GM12878 (cell line): ENCODE measurements at places on chromosomes 7 and 10. TPM values are rescaled to one million over a fixed set of nuclear protein-coding genes. Genes with fewer than 3 reads are reported as not detected.
A peak's percentile ranks its signal among the peaks of the same experiment; 100 is the strongest.

DNA sequence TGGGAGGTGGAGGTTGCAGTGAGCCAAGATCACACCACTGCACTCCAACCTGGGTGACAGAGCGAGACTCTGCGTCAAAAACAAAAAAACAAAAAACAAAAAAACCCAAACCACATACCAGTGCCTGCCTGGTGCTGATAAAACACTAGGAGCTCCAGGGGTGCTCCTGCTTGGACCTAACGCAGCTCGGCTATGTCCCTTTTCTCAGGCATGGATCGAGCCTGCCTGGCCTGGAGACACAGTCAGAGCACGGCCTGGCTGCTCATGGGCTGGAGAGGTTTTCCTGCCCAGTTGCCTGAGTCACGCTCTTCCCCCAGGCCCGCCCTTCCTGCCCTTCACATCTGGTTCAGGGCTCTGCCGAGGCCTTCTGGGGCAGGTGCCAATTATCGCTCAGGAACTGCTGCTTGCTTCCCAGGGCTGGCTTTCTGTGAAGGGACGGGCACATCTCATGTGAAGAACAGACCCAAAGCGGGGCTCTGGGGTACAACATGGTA is 12.6 kb upstream of the NPFFR1 start:
- no peak overlapping the region for H3K4me3 ChIP-seq
- no peak overlapping the region for H3K27ac ChIP-seq
- H3K36me3 ChIP-seq, result peaks cover 3% of the 10 kb centered on the region; the same call in 1 of the 2 replicates

DNA sequence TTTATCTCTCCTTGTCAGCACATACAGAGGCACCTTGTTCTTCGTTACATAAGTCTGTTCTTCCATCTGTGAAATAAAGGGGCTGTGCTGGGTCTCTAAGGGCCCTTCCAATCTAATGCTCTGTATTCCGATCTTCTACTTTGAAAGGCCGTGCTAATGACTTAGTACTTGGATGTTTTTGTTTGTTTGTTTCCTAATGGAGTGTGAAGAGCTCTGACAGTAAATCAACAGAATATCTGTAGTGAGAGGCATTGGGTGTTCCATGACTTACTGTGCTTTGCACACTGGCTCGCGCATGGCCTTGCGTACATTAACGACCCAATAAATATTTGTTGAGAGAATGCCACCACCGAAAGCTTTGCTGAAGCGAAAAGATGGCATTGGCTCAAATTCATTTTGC is 162.1 kb downstream of the CHN2 start:
- DNase-seq, result no peak
- no peaks in the 10 kb centered on the region for H3K4me1 ChIP-seq
- no peak overlapping the region for H3K27ac ChIP-seq
- no peak overlapping the region for H3K4me3 ChIP-seq
- no peaks in the 10 kb centered on the region for H3K36me3 ChIP-seq

DNA sequence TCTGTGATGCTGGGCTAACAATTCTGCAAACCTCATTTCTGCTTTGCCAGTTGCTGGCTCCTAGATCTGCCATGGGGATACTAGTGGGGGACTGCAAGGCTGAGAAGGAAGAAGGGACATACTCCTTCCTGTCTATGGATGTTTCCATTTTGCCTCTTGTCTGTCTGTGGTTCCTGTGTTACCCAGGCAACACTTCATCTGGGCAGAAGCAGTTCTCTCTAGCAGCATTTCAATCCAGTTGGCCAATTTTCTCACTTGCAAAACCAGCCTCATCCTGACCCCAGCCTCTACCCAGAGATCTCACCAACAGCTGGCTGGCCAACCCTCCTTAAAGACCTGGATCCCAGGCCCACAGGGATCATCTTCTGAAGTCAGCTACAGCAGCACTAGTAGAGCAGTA is 131.7 kb downstream of the DOCK4 start:
- H3K27me3 ChIP-seq, result no peaks in the 10 kb centered on the region
- no peak overlapping the region for H3K27ac ChIP-seq
- H3K4me1 ChIP-seq, result no peaks in the 10 kb centered on the region
- no peak for DNase-seq

LRRC18 gene
- not detected in 2 replicates for total RNA-seq

NUPR2 gene
- total RNA-seq, result not detected in 2 replicates

GRCh38 chr7:16846601-16847165 is 35.1 kb downstream of the AGR3 start:
- H3K4me3 ChIP-seq, result no peak overlapping the region
- H3K27ac ChIP-seq, result no peak overlapping the region
- H3K36me3 ChIP-seq, result no peaks in the 10 kb centered on the region

KNDC1 gene
- 0.05 TPM in 1 of 2 replicates, not detected in the other for total RNA-seq

MTURN gene
- 4.3 and 4.7 TPM in 2 replicates for total RNA-seq

DNA sequence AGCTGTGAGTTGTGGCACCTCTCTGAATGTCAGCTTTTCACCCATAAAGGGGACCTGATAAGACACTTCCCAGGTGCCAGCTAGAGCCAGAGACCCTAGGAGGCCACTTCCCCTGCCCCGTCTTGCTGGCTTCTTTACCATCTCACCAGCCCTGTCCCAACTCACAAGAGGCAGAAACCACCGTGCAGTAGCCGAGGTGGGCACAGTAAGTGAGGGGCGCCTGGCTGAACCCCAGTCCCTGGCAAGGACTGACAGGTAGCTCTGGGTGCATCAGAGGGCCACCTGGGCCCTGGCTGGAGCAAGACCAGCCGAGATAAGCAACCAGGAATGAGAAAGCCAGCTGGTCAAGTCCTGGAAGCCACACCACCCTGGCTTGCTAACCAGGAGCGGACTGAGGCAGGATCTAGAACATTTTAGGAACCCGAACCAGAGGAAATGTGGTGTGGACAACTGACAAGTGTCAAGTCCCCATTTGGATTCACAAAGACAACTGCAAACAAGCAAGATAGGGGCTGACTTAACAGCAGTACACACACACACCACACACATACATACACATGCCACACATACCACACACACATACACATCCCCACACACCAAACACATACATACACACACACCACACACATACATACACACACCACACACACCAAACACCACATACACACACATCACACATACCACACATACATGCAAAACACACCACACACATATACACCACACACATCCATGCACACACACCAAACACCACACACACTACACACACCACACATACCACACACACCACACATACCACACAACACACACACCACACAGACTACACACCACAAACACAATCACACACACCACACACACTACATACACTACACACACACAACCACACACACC is 20.8 kb downstream of the OGDHL start:
- H3K4me1 ChIP-seq, result no peaks in the 10 kb centered on the region
- no peak for DNase-seq
- H3K27me3 ChIP-seq, result no peaks in the 10 kb centered on the region
- H3K36me3 ChIP-seq, result no peaks in the 10 kb centered on the region
- H3K4me3 ChIP-seq, result no peak overlapping the region

- no peak overlapping the region for H3K27ac ChIP-seq
- H3K4me3 ChIP-seq, result no peak overlapping the region
- H3K4me1 ChIP-seq, result no peaks in the 10 kb centered on the region
- H3K27me3 ChIP-seq, result no peaks in the 10 kb centered on the region; the same call in 1 of the 2 replicates
- DNase-seq, result no peak
- no peaks in the 10 kb centered on the region for H3K36me3 ChIP-seq
Measured at GRCh38 chr10:79588800-79589199, 21.9 kb upstream of the SFTPA1 start.

DNA sequence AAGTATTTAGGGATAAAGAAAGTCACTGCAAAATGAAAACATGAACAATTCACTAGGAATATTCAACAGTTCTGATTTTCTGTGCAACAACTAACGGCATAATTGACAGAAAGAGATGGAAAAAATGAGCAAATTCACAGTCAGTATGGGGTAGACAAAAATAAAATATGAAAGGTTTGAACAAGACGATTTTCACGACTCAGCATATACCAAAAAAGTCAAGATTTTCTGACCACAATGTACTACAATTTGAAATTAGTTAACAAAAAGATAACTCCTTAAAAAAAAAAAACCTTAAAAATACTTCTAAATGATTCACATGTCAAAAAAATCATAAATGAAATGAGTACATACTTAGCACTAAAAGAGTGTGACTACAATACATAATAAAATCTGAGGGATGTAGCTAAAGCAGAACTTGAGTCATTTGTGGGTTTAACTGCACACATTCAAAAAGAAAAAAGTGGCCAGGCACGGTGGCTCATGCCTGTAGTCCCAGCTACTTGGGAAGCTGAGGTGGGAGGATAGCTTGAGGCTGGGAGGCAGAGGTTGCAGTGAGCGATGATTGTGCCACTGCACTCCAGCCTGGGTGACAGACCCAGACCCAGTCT is 22.6 kb upstream of the MTURN start:
- no peak overlapping the region for H3K27ac ChIP-seq
- H3K27me3 ChIP-seq, result no peaks in the 10 kb centered on the region
- no peaks in the 10 kb centered on the region for H3K36me3 ChIP-seq
- H3K4me3 ChIP-seq, result no peak overlapping the region

ZNF138 gene
- total RNA-seq, result 5.9 and 7.2 TPM in 2 replicates

PSAP gene
- total RNA-seq, result 336 and 346 TPM in 2 replicates

GRCh38 chr10:31928549-31929260 is at the start of gene ARHGAP12:
ARHGAP12 (minus strand) TSS chr10:31928831; CDS start chr10:31908855, 19,976 bp downstream.
- H3K4me1 ChIP-seq, result peaks cover 14% of the 10 kb centered on the region
- no peak for DNase-seq
- no peaks in the 10 kb centered on the region for H3K27me3 ChIP-seq
- H3K4me3 ChIP-seq, result peak within 1 kb of the TSS; percentile 70
- no peaks in the 10 kb centered on the region for H3K36me3 ChIP-seq

SAMD9 gene
- 18.1 and 19.2 TPM in 2 replicates for total RNA-seq
